ENCODE measurements at places on chromosomes 5 and 9.

GRCh38 chr5:32522429-32523143 lies 62.8 kb upstream of the SUB1 start:
- peak; percentile 20 for DNase-seq

- DNase-seq: peak; percentile 54
These were observed 159.5 kb downstream of the C9orf152 start for GRCh38 chr9:110048403-110048975.

DNA sequence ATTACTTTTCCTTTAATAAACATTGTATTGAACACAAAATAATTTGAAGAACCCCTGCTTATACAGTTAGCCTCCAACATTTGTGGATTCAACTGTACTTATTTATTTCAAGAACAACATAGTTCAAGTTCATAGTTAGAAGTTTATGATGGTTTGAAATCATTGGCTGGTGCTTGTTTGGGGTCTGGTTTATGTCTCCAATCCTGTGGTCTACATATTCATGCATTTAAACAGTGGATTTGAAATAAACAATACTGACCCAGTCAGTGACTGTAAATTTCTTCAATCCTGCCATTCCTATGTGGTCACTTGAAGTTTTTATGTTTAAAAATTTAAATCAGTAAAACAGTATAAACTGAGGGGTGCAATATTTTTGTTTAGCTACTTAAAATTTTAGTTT lies 145.1 kb upstream of the TRPC7 start:
- no peak for DNase-seq

- no peak for DNase-seq
These were observed 1388.3 kb upstream of the C9orf72 start for GRCh38 chr9:28961623-28962022.

GRCh38 chr5:65271906-65272305 lies 209.8 kb downstream of the ADAMTS6 start:
- DNase-seq: no peak

GRCh38 chr9:89789922-89790510 lies 185.2 kb downstream of the GADD45G start:
- DNase-seq: no peak

DNA sequence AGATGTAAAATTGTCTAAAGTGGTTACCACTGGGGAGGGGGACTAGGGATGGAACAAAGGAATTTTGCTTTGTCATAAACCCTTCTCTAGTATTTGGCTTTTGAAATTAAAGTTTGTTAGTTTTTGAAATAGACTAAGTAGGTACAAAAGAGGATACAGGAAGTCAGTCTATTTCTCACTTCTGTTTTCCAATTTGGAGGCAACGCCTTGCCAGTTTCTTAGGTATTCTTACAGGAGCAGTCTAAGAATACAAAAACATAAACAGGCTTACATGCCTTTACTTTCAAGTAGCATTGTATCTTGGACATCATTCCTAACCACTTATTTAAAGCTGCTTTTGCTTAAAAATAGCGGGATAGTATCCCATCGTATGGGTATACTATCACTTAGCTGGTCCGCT lies 34.4 kb downstream of the ALG2 start:
- DNase-seq: no peak

DNA sequence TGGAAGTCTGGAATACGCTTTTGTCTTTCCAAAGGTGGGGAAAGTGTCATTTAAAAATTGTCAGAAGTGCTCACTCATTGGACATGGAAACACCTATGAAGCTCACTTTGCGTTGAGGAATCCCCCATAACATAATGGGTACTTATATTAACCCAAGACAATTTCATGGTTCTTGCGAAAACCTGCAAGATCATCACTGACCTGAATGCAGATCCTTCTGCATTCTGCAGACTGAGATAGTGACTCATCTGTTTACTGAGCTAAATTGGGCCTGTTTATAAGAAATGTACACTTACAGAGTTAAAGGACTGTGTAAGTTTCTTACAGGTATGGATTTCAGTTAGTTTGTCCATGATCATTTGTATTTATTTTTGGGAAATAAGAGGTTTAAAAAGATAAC lies 153.0 kb downstream of the HMHB1 start:
- DNase-seq: no peak

GRCh38 chr5:72351376-72351775 lies 31.2 kb downstream of the PTCD2 start:
- DNase-seq: no peak

GRCh38 chr9:26904070-26904469 lies 11.5 kb upstream of the CAAP1 start:
- DNase-seq: no peak

DNA sequence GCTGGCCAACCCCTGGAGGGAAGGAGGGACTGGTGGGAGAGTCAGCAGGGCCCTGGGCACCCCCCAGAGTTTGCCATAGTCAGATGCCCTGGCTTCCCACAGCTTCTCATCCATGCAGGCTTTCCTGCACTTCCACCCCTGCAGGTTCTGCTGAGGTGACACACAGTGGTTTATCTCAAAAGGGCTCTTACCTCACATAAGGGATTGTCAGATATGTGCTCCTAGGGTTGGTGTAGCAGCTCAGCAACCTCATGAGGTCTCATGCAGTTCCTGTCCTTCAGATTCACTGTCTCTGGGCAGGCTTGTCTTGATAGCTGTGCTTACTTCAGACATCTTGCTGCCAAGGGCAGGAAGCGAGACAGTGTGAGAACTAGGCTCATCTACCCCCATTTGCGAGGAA lies 143.4 kb downstream of the KDM4C start:
- DNase-seq: no peak

GRCh38 chr5:134568337-134568700 lies 42.8 kb downstream of the JADE2 start:
- no peak for DNase-seq

GRCh38 chr5:160938532-160938931 lies 86.5 kb upstream of the ATP10B start:
- no peak for DNase-seq

DNA sequence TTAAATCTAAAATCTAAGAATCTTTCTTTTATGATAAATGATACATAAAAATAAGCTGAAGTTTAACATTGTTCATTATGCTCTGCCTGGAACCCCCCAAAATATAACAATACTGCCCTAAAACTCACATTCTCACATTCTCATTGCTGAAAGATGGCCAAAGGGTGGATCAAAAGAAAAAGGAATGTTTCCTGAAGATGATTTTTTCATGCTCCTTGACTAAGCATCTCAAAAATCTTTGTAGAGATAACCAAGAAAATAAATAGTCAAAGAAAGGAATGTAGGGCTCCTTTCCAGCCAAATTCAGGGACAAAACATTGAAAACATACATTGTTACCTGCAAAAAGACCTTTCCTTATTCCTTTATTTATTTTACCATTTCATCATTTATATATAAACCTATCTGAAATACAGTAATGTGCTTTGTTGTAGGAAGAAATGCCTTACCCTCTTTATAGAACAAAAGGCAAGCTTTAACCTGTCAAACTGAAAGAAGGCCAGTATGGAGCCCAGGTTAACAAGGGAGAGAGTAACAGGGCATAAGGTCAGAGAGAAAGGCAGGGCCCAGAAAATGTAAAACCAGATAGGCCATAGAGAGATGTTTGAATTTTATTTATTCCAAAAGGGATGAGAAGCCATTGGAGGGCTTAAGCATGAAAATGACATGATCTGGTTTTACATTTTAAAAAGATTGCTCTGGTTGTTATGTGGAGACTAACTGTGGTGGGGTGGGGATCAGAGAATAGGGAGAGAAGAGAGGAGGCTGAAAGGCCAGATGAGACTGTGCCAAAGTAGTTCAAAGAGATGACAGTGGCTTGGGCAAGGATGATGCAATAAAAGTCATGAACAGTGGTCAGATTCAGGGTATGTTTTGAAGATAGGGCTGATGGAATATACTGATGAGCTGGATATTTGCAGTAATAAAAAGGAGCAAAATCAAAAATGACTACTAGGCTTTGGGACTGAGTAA lies 37.3 kb upstream of the CDK5RAP2 start:
- DNase-seq: no peak

DNA sequence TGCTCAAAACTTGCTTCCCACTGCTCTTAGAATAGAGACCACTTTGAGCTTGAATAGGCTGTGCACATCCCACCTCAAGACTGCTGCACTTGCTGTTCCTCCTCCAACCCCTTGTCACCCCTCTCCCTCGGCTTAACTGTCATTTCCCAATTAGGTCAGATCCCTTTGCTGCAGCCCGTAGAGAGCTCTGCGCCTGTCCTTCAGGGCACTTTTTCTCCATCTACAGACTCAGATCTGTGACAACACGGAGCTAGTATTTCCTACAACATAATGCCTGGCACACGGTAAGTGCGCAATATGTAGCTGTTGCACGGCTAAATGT lies 485 bp upstream of the HABP4 start:
- DNase-seq: no peak

DNA sequence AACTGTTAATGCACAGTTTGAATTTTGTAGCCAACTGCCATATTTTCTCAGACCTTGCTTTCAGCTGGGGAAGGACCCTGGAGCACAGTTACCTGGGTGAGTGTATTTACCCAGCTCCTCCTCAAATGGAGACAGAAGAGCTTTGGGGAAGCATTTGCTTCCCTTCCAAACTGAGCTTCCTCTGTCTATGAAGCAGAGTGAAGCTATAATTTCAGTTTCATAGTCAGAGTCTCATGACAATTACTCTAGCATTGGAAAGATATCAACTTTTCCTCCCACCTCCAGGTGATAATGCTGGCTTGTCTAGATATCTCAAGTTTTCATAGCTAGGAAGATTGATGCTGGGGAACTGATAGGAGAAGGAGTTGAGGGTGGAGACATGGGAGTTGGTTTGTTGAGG lies 406.4 kb upstream of the CLINT1 start:
- no peak for DNase-seq

DNA sequence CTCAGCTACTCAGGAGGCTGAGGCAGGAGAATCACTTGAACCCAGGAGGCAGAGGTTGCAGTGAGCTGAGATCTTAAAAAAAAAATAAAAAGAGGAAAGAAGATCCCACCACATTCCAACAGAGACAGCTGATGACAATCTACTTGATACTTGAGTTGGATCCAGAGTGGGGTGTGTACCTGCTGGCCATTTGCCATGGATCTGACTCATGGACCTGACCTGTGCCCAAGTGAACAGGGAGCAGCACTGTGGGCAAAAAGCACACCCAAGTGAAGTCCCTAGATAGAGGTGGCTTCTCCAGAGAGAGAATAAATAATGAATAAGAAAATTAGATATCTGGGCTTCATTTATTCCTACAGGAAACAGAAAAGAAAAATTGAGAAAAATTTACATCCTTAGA lies 81.2 kb upstream of the MIER3 start:
- DNase-seq: no peak

DNA sequence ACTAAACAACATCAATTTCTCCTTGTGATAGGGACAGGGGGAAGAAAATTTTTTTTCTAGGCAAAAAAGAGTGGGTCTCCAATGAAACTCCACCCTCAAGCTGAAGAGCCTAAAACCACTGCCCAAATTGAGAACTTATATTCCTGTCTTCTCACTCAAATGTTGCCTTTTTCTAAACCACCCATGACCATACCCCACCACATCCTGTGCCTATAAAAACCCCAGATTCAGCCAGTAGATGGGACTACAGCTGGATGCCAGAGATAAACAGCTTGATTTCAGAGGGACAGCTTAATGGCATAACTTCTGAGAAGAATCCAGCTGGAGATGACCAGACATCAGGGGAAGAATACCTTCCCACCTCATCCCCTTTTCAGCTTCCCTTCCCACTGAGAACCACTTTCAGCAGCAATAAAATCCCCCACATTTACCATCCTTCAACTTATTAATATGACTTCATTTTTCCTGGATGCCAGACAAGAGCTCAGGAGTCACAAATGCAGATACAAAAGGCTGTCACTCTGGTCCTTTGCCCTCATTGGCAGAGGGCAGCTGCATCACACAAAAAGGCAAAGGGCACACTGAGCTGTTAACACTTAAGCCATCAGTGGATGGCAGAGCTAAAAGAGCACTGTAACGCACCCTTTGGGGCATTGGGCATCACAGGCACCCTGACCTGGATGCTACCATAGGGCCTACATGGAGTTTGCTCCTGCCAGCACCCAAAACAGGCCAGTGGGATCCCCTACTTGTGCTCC lies 972.5 kb upstream of the CTNND2 start:
- no peak for DNase-seq

- no peak for DNase-seq
These were observed 11.6 kb downstream of the ABL1 start for GRCh38 chr9:130846487-130847305.

DNA sequence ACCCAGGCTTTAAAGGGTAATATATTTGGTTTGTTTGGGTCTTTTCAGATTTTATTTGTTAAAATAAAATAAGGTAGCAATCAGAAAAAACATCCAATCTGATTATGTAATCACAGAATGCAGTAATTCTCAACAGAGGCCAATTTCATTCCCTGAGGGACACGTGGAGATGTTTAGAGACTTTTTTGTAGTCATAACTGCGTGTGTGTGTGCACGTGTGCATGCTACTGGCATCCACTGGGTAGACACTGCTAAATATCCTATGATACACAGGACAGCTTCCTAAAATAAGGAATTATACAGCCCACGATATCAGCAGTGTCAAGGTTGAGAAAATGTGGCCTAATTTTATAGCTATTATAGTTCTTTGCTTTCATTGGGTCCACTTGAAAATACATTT lies 180.8 kb upstream of the KLF9 start:
- DNase-seq: no peak

GRCh38 chr5:91101600-91102379 lies 281.3 kb downstream of the ARRDC3 start:
- DNase-seq: peak; percentile 56

- DNase-seq: no peak
These were observed 107.5 kb downstream of the ACER2 start for GRCh38 chr9:19516348-19516747.

GRCh38 chr5:78974011-78974410 lies 11.1 kb downstream of the ARSB start:
- no peak for DNase-seq

DNA sequence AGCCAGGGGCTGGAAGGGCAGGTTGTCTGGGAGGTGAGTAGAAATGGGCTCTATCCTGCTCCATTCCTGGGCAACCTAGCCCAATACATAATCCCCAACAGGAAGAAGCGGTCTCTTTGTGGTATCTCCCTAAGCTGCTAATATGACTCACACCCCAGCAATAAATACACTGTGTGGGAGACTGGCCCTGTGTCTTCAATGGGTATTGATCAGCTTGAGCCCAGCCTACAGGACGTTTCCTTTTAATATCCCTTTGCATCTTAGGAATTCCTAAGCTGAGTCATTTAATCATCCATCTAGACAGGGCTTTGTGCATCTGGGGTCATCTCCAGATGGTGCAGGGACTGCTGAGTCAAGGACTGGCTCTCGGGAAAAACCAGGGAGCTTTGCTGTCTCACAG lies 207.0 kb upstream of the PANK3 start:
- DNase-seq: no peak

- no peak for DNase-seq
These were observed 98.3 kb upstream of the FBN2 start for GRCh38 chr5:128636361-128636760.

DNA sequence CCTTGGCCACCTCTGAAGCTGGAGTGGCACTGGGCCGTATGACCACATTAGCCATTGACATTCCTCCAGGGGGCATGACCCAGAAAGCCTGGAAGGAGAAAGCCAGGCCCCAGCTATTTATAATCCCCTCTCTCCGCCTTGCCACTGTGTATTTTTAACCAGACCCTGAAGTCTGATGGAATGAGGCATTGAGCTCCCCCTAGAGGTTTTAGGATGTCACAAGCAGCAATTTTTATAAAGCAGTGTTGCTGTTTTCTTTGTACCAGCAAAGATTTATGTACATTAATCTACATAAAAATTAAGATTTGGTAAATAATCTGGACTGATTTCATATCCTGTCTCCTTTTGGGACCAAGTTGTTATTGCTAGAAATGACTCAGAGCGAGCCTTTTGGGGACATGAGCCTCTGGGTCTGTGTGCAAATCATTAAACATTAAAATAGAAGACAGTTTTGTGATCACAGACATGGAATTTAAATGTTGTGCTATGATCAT lies 127.1 kb downstream of the TRIO start:
- DNase-seq: no peak
